ENCODE measurements at places on chromosomes 3 and 15.

DNA sequence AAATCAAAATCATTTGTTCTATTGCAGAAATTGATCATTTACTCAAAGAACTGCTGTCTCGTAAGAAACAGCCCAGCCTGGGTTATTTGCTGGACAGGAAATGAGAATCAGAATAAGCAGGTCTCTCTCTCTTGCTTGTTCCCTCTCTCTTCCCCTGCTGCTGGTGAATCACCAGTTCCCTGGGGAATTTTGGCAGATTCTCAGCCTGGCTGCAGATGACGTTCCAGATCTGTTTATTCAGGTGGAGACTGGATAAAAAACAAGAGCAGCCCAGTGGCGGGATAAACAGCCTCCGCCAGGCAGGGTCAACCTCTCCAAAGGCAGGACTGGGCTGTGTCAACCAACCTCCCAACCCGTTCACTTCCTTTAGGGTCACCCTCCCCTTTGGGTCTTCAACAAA, 72.1 kb downstream of the LRIG1 start:
- H3K4me3 ChIP-seq, result no peak overlapping the region
- no peaks in the 10 kb centered on the region for H3K27me3 ChIP-seq
- no peak overlapping the region for H3K27ac ChIP-seq
- H3K4me1 ChIP-seq, result peaks cover 7% of the 10 kb centered on the region
- H3K36me3 ChIP-seq, result peaks cover 22% of the 10 kb centered on the region

DNA sequence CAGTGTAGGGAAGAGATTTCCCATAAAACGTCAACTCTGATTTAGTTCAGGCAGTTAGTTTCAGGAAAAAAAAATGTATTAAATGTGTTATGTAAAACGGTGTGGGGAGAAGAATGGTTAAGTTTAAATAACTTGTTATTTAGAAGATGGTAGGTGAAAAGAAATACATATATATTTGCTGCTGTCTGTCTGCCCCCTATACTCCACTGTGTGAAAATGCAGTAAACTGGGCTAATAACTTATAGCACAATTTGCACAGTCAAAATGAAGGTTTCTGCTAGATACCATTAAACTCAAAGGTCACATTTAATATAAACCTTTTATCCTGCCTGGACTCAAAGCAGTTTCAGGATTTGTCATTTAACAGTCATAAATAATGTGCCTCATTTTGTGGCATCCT, 515.0 kb downstream of the FGF12 start:
- no peaks in the 10 kb centered on the region for H3K4me1 ChIP-seq
- no peaks in the 10 kb centered on the region for H3K27me3 ChIP-seq
- H3K36me3 ChIP-seq, result no peaks in the 10 kb centered on the region
- no peak overlapping the region for H3K4me3 ChIP-seq
- no peak overlapping the region for H3K27ac ChIP-seq

GRCh38 chr3:72426618-72427397, 421.4 kb downstream of the SHQ1 start:
- no peaks in the 10 kb centered on the region for H3K27me3 ChIP-seq
- H3K4me3 ChIP-seq, result peak overlapping the region; percentile 33
- DNase-seq, result no peak

DNA sequence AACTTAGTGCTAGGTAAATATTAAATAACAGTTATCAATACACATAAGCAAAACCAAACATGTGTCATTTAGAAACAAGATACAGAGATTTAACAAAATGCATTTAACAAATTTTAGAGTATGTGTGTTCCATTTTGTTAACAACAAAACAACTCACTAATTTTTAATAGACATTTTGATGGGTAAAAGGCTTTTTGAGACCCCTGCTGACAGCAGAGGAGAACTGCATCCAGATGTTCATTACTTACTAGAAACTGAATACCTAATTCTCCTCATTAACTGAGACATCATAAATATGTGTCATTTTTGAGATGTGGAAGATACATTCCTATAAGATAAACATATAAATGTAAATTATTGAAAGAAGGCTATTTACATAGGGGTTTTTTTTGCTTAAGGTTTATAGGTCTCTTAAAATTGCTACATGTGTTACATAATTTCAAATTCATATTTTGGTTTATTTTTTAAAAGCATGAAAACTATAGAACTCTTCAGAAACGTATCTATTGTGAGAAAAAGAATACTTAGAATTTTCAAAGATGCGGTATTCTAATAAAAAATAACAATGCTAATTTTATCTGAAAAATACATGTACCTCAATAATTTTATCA, 1009.8 kb downstream of the TUSC7 start:
- no peaks in the 10 kb centered on the region for H3K27me3 ChIP-seq
- H3K36me3 ChIP-seq, result no peaks in the 10 kb centered on the region
- H3K4me1 ChIP-seq, result no peaks in the 10 kb centered on the region
- H3K27ac ChIP-seq, result no peak overlapping the region
- H3K4me3 ChIP-seq, result no peak overlapping the region

DNA sequence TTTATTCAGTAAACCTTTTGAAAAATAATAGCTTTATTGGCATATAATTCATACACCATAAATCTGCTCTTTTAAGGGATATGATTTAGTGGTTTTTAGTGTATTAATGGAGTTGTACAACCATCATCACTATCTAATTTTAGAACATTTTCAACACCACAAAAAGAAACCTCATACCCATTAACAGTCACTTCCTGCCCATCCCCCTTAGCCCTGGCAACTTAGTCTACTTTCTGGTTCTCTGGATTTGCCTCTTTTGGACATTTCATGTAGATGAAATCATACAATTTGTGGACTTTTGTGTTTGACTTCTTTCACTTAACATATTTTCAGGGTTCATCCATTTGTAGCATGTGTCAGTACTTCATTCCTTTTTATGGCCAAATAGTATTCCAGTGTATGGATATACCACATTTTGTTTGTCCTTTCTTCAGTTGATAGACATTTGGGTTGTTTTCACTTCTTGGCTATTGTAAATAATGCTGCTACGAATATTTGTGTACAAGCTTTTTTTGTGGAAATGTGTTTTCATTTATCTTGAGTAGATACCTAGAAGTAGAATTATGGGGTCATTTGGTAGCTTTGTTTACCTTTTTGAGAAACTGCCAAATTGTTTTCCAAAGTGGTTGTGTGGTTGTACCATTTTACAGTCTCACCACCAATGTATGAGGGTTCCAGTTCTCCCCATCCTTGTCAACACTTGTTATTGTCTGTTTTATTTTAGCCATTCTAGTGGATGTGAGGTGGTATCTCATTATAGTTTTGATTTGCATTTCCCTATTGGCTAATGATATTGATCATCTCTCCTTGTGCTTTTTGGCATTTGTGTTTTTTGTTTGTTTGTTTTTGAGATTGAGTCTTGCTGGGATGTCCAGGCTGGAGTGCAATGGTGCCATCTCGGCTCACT, 45.8 kb downstream of the SMAD3 start:
- H3K36me3 ChIP-seq, result peaks cover 2% of the 10 kb centered on the region
- DNase-seq, result no peak
- H3K4me1 ChIP-seq, result peaks cover 73% of the 10 kb centered on the region
- no peaks in the 10 kb centered on the region for H3K27me3 ChIP-seq
- H3K4me3 ChIP-seq, result peak overlapping the region; percentile 49
- H3K27ac ChIP-seq, result no peak overlapping the region

DNA sequence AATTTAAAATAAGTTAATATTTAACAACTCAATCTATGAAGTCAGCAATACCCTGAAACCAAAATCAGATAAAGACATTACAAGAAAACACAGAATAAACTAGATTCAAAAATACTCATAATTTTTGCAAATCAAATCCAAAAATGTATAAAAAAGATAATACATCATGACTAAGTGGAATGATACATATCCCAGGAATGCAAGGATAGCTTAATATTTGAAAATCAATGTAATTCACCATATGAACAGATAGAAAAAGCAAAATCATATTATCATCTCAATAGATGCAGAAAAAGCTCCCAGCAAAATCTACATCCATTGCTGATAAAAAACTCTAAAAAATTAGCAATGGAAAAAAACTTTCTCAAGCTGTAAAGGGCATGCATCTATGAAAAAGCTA, 70.5 kb downstream of the SETMAR start:
- no peak for DNase-seq
- no peak overlapping the region for H3K27ac ChIP-seq
- H3K36me3 ChIP-seq, result peaks cover 24% of the 10 kb centered on the region
- H3K4me3 ChIP-seq, result no peak overlapping the region

GRCh38 chr3:131072845-131073244, 46.2 kb downstream of the NEK11 start:
- H3K4me1 ChIP-seq, result no peaks in the 10 kb centered on the region
- no peak overlapping the region for H3K27ac ChIP-seq
- no peaks in the 10 kb centered on the region for H3K36me3 ChIP-seq
- DNase-seq, result no peak

DNA sequence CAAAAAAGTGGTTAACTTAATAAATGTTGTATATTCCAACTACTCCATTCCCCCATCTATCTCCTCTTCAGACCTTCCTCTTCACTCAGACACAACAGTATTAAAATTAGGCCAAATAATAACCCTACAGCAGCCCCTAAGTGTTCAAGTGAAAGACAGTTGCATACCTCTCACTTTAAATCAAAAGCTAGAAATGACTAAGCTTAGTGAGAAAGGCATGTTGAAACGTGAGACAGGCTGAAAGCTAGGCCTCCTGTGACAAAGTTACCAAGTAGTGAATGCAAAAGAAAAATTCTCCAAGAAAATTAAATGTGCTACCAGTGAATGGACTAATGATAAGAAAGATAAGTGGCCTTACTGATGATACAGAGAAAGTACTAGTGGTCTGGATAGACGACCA, 71.7 kb downstream of the ANKRD28 start:
- peaks cover 29% of the 10 kb centered on the region for H3K36me3 ChIP-seq
- H3K27me3 ChIP-seq, result no peaks in the 10 kb centered on the region
- no peak overlapping the region for H3K4me3 ChIP-seq
- DNase-seq, result no peak

DNA sequence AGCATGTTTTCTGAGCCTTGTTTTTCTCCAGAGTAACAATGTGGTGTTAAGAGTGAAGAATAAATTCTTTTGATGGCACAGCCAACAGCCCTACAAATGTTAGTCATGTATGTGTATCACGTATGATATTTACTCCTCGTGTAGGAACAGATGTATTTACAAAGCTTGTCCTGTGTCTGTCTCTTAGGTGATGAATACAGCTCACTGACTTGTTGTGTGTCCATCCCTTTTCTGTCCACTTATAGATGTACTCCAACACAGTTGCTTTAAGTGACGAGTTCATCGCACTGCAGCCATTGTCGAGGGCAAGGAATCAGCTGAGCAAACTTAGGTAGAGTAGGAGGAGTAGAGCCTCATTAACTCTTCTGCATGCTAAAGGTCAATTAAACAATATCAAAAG, 78.1 kb downstream of the DCUN1D1 start:
- no peaks in the 10 kb centered on the region for H3K4me1 ChIP-seq
- H3K4me3 ChIP-seq, result no peak overlapping the region
- DNase-seq, result no peak
- no peaks in the 10 kb centered on the region for H3K27me3 ChIP-seq

- no peak for DNase-seq
- no peaks in the 10 kb centered on the region for H3K27me3 ChIP-seq
- no peak overlapping the region for H3K4me3 ChIP-seq
Measured at GRCh38 chr15:101425787-101426365, 63.6 kb downstream of the PCSK6 start.

GRCh38 chr3:3305841-3306240, 126.3 kb upstream of the CRBN start:
- no peaks in the 10 kb centered on the region for H3K27me3 ChIP-seq
- no peak overlapping the region for H3K27ac ChIP-seq
- no peak for DNase-seq
- H3K4me1 ChIP-seq, result no peaks in the 10 kb centered on the region
- no peaks in the 10 kb centered on the region for H3K36me3 ChIP-seq
- H3K4me3 ChIP-seq, result no peak overlapping the region

- no peaks in the 10 kb centered on the region for H3K36me3 ChIP-seq
- DNase-seq, result no peak
- no peak overlapping the region for H3K4me3 ChIP-seq
- H3K4me1 ChIP-seq, result peaks cover 2% of the 10 kb centered on the region
- H3K27ac ChIP-seq, result no peak overlapping the region
Measured at GRCh38 chr15:70442616-70443321, 320.6 kb downstream of the UACA start.

DNA sequence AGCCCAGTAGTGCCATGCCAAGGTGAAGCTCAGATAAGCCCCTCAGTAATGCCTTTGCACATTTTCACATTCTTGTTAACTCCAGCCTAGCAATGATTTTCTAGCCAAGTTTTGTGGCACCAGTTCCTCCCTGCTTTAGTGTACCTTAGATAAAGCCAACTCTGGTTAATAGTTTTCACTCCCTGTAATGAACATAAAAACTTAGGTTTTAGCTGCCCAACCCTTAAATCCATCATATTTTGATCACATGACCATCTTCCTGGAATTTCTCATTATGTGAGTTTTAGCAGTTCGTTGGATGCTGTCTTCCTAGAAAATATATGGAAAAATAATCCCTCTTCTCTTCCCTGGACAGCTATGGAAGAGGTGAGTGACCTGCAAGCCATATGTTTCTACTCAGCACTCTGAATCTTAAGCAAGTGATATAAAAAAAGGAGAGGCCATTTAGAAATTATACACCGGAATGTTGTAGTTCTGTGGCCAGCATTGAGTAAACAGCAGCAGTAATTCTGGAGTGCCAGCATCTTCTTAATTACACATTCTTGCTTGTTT, 62.2 kb upstream of the P2RY1 start:
- no peak overlapping the region for H3K27ac ChIP-seq
- no peaks in the 10 kb centered on the region for H3K36me3 ChIP-seq
- H3K4me3 ChIP-seq, result no peak overlapping the region
- H3K4me1 ChIP-seq, result no peaks in the 10 kb centered on the region
- no peaks in the 10 kb centered on the region for H3K27me3 ChIP-seq
- DNase-seq, result no peak

- H3K36me3 ChIP-seq, result no peaks in the 10 kb centered on the region
- H3K27me3 ChIP-seq, result no peaks in the 10 kb centered on the region
- no peak for DNase-seq
- H3K27ac ChIP-seq, result no peak overlapping the region
- H3K4me3 ChIP-seq, result no peak overlapping the region
- H3K4me1 ChIP-seq, result no peaks in the 10 kb centered on the region
Measured at GRCh38 chr15:95168951-95169431, 937.6 kb downstream of the MCTP2 start.

DNA sequence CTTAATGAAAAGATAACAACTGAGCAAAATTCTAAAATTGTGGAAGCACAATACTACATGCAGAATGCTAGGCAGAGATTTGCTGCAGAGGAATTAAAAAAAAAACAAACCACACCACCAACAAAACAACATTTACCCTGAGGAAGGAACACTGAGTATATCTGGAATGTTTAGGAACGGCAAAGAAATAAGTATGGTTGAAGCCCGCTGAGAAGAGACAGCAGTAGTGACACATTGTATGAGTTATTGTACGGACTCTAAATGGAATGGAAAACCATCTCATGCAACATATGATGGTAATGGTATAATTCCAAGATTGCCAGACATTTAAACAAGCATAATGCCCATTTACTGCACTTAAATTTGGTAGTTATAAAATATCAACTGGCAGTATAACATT, 568.2 kb upstream of the CCDC54 start:
- no peak overlapping the region for H3K4me3 ChIP-seq
- no peaks in the 10 kb centered on the region for H3K36me3 ChIP-seq
- DNase-seq, result no peak
- H3K27me3 ChIP-seq, result no peaks in the 10 kb centered on the region
- no peaks in the 10 kb centered on the region for H3K4me1 ChIP-seq
- no peak overlapping the region for H3K27ac ChIP-seq

GRCh38 chr3:188287762-188288505, 134.0 kb downstream of the LPP start:
- H3K27me3 ChIP-seq, result no peaks in the 10 kb centered on the region
- DNase-seq, result no peak
- H3K4me3 ChIP-seq, result no peak overlapping the region

- H3K4me3 ChIP-seq, result peak overlapping the region; percentile 38
- peaks cover 67% of the 10 kb centered on the region for H3K27me3 ChIP-seq
- no peaks in the 10 kb centered on the region for H3K36me3 ChIP-seq
- H3K27ac ChIP-seq, result no peak overlapping the region
- peaks cover 11% of the 10 kb centered on the region for H3K4me1 ChIP-seq
Measured at GRCh38 chr3:181726351-181727330, 14.9 kb downstream of the SOX2 start.

Data from CD4-positive, CD25-positive, alpha-beta regulatory T cell (primary cell).